ENCODE measurements at places on chromosomes 1 and 21.

DNA sequence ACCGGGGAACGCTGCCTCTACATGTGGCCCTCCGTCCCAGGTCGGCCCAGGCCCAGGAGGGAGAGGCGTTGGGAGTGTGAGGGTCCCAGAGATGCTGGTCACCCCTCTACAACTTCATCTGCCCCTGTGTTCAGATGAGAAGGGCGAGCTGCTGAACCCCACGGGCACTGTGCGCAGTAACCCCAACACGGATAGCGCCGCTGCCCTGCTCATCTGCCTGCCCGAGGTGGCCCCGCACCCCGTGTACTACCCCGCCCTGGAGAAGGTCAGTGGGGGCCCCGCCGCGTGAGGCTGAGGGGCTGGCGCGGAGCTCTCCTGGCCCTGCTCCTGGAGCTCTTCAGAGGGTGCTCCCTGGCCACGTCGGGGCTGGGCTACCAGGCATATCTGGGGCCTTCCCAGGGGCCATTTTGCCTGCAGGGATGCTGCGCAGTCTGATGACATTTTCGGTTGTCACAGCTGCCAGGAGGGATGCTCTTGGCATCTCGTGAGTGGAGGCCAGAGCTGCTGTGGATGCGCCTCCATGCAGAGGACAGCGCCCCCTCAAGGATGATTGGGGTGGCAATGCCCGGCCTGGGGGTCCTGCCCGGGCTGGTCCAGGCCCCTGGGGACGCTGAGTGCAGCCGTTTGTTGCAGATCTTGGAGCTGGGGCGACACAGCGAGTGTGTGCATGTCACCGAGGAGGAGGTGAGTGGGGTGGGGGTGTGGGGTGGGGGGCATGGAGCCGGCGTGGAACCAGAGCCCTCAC, 68.6 kb downstream of the PIK3CD start:
- DNase-seq, result no peak

DNA sequence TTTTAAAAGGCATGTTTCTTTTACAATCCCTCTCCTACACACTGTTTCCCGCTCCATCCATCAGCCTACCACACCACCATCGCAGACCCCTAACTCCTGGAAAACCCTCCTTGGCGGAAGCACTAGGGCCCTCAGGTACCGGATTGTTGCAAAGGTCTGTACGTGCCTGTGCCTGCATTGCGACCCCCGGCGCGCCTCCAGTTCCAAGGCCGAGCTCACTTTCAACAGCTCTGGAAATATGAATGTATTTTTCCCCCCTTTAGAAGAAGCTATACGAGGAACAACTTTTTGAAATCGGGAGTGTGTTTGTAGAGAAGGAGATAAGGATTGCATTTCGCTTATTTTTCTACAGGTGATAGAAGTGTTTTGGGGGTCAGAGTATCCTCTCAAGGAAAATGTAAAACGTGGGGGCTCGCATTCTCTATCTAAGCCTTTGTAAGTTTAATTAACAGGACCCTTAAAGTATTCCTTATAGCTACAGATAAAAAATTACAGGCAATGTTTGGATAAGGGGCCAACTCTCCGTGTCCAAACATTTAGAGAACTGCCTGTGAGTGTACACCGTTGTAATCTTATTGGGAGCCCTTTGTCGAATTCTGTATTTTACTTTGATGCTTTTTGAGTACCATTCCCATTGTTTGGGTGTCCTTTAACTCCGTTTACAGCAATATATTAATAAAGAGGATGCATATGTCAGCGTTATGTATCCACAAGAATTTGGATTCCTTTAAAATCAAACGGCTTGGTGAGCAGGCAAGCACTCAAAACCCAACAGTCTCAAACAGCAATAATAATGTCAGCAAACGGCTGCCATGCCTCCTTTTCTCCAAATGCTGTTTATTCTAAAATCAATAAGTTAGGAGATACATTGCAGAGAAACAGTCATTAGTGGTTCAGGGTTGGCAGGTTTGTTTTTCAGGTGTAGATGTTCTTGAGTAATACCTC, 5.9 kb downstream of the PRRX1 start:
- DNase-seq, result no peak

DNA sequence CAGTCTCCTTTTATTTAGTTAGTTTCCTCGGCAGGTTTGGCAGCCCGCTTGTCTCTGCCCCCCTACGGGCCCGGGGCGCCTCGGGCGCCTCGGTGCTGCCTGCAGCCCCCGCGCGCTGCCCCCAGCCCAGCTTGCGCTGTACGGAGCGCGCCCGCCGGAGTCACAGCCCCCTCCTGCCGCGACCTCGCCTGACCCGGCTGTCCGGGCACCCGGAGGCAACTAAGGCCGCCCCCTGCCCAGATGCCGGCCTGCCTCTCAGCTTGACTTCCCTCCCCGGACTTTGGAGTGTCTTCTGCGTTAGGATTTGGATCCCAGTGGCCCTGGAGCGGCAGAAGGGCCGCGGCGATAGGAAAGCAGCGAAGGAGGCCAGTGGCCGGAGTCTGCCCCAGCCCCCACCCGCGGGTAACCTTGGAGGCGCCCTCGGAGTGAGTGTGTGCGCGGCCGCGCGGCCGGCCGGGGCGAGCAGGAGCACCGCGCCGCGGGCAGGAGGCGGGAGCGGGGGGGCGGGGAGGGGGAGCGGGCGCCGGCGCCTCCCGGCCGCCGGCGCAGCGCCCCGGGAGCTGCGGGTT, 7.6 kb downstream of the CDKN2C start:
- DNase-seq, result peak; percentile 64

GRCh38 chr1:65825741-65826140, 33.0 kb downstream of the PDE4B start:
- no peak for DNase-seq

GRCh38 chr21:42056996-42057689, 14.0 kb upstream of the UMODL1 start:
- peak; percentile 56 for DNase-seq

DNA sequence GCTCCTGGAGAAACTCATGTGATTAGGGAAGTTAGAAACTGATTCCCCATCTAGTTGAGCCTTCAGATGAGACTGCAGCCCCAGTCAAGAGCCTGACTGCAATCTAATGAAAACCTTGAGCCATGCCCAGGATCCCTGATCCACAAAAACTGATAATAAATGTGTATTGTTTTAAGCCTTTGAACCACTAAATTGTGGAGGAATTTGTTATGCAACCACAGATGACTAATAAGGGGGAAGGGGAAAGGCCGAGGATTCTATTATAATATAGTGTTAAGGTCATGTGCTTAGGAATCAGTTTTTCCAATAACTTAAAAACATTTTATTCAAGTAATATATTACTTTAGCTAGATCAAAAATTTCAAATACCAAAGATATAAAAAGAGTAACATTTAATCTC, 52.8 kb upstream of the USP25 start:
- no peak for DNase-seq

GRCh38 chr1:119348941-119349340, 19.6 kb upstream of the HAO2 start:
- no peak for DNase-seq

DNA sequence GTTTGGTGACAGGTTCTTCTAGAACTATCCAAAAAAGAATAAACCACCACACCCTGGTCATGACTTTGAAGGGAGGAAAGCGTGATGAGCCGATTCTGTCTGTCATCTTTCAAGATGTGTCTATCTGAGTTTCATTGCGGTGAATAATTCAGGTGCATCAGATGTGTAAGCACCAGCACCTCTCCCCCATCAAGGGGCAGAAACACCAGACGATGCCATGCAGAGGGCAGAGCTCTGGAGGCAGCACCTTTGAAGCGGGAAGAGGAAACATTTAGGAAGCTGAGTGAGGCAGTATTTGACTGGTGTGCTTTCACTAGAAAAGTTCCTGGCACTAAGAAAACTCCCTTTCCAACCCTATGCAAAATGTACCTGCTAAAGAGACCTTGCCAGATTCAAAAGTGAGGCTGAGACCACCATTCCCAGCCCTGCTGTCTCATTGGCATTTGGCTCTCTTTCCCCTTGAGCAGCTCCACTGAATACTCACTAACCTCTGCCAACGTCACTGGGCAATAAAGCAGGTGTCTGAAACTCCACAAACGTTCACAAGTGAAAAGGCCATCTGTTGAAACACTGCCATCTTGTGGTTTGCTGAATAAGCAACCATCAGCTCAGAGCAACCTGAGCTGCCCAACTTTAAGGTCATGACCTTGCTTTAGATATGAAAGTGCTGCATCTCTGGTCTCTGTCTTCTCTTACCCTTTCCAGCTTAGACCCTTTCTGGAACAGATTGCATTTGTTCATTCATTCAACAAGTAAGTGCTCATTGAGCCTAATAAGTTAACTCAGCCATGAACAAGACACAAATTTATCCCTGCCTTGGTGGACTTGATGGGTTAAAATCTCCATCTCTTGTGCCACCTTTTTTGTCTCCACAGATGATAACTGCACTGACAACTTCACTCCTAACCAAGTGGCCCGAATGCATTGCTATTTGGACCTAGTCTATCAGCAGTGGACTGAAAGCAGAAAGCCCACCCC, 228.6 kb downstream of the PAPPA2 start:
- DNase-seq, result peak; percentile 56

DNA sequence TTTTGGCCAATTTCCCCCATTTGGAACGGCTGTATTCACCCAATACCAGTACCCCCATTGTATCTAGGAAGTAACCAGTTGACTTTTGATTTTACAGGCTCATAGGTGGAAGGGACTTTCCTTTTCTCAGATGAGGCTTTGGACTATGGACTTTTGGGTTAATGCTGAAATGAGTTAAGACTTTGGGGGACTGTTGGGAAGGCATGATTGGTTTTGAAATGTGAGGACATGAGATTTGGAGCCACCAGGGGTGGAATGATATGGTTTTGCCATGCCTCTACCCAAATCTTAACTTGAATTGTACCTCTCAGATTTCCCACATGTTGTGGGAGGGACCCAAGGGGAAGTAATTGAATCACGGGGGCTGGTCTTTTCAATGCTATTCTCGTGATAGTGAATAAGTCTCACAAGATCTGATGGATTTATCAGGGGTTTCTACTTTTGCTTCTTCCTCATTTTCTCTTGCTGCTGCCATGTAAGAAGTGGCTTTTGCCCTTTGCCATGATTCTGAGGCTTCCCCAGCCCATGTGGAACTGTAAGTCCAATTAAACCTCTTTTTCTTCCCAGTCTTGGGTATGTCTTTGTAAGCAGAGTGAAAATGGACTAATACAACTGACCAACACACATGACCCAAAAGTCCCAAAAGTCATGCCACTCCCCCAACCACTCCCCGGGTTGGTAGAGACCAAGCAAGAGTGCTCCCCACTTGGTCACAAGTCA, 35.4 kb upstream of the ZNF496 start:
- no peak for DNase-seq

DNA sequence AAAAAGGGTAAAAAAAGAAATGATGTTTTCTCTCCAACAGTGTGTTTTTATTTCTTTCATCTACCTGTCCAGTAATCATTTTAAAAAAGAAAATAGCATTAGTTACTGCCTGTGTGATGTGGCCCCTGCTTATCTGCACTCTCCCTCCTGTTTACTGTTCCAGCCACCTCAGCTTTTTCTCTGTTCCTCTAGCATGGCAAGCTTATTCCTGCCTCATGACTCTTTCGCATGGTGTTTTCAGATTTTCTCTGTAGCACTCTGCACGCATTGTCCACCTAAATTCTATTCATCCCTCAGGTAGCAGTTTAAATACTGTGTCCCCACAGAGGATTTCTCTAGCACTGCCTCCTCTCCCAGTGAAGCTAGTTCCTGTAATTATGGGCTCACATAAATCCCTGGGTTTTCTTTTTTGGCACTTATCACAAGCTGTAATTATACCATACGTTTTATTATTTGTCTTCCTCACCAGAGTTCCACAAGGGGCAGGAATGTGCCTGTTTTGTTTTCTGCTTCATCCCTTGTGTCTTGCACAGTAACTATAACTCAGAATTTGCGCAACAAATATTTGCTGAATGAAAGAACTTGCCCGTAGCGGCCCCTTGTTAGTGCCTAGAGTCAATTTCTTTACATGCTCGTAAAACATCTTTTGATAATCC, 51.4 kb upstream of the LRIG2 start:
- no peak for DNase-seq

GRCh38 chr1:200767321-200767720, 28.6 kb downstream of the CAMSAP2 start:
- no peak for DNase-seq

DNA sequence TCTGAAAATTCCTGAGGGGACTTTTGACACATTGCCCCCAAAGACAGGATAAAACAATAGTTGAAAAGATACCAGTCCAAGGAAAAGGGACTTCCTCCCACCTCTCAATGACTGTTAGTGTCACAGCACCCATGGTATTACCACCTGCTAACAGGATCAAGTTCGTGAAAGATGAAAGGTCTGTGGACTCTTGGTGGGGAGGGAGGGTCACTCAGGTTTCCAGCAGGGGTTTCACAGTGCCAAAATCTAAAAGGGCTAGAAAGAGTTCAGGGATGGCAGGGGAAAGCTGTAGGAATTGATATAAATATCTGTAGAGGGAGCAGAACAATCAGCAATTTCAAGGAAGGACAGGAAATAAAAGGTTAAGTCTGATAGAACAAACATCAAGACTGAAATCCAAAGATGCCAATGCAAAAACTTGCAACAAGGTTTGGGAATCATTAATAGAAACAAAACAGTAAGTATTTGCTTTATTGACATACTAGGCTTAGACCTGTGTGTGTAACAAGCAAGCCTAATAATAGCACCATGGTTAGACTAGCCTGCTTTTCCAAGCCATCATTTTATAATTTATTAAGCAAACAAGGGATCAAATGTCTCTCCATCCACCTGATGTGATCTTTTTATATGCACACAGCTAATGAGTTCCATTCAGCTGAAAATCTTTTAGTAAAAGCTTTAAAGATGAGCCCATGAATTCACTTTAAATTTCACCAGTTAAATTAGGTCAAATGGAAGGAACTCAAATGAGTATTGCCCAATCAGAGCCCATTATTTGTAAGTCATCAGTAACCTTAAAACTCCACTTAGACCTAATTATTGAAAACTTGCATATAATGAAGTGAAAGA, 3.7 kb downstream of the MCL1 start:
- DNase-seq, result no peak

- DNase-seq, result no peak
These were observed 380.1 kb downstream of the NUF2 start for GRCh38 chr1:163701783-163702374.

- DNase-seq, result no peak
These were observed 10.9 kb downstream of the YARS1 start for GRCh38 chr1:32806290-32806689.

- DNase-seq, result no peak
These were observed 81.9 kb upstream of the GREM2 start for GRCh38 chr1:240693844-240694243.

GRCh38 chr21:42189431-42189830, 29.5 kb upstream of the ABCG1 start:
- DNase-seq, result no peak

DNA sequence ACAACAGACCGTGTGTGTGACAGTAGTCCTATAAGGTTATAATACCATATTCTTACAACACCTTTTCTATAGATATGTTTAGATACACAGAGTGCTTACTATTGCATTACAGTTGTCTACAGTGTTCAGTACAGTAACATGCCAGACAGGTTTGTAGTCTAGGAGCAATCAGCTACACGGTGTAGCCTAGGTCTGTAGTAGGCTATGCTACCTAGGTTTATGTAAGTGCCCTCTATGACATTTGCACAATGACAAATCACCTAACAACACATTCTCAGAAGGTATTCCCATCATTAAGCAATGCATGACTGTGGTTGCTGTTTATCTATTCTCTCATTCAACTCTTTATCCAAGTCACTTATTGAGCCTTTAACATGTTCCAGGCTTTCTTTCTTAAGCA, 1.8 kb upstream of the WLS start:
- DNase-seq, result no peak

GRCh38 chr1:242187816-242188215, 188.9 kb upstream of the MAP1LC3C start:
- DNase-seq, result no peak

Data from urothelium cell line (cell line).